ENCODE measurements at places on chromosomes 5 and 9.

DNA sequence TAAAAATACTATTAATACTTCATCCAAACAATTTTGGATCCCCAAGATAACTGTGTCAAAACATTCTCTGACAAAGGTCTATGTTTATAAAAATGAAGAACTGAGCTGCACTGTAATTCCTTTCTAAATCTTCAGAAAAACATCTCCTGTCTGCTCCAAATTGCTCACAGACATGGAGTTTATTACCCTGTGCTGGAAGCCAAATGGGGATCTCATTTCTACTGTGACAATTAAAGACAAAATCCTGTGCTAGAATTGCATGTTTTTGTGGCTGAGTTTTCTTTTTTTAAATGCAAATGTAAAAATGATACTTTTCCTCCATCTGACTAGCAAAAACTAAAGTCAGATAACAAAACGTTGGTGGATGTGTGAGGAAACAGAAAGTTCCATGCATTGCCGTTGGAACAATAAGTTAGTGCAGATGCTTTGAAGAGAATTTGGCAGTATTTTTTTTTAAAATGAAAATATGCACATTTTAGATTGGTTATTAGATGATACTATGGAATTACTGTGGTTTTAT lies 93.5 kb downstream of the GNA14 start:
- DNase-seq = no peak

GRCh38 chr9:6188466-6188865 lies 27.1 kb upstream of the IL33 start:
- DNase-seq = no peak

DNA sequence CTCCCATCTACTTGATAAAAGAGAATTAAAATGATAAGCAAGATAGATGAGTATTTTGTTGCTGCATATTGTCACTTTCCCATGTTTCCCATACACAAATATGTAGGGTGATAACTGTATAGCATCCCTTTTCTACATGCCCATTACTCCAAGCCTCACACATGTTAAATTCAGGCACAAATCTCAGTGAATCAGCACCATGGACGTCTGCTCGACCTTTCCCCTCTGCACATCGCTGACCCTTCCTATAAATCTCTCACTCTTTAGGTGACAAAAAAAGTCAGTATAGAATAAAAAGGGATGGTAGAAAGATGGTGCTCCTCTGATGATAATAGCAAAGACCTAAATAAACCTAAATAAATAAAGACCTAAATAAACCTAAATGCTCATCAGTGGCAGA lies 1097.7 kb upstream of the C9orf72 start:
- DNase-seq = no peak

- DNase-seq = peak; percentile 38
These were observed 20.3 kb downstream of the RALGDS start for GRCh38 chr9:133100506-133101355.

DNA sequence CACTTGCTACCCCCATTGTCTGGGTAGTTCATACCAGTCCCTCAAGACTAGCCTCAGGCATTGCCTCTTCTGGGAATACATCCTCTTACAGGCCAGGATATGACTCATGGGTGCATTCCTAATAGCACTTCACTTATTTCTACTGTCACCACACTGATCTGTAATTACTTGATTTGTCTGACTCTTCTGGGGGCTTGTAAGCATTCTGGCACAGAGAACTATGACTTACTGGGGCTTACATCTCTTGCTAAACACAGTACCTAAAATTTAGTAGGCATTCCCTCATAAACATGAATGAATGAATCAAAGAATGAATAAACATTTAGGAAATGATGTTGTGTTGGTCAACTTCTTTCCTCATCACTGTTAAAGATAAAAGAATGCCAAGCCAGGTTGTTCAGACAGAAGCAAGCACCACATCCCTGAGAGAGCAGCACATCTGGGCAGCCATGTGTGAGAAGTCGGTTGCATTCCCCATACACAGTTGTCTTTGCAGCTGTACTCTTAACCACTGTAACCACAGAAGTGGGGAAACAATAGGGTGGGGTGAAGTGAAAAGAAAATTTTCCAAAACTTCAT lies 27.6 kb downstream of the IL7R start:
- no peak for DNase-seq

DNA sequence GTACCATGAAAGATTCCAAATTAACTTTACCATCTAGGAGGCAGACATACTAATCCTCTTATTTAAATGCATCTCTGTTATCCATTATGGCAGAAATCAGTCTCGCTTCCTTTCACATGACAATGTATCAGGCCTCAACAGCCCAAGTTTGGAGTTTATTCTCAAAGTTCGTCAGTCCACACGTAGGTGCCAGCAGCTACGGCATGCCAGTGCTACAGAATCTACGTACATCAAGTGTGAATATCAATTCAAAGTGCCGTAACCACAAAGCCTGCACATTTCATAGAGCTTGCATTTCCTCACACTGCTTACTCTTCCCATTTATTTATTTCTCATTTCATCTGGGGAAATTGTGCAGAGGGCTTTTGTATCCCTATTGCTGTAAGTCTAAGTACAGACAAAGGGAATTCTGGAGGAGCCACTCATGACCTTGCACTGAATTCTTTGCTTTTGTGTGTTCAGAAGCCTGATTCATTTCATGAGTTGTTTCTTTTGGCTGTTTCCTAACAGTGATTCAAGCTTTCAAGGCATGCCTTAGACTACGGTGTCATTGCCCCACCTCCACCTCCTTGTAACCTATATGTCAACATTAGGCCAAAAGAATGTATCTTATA lies 10.0 kb downstream of the ENC1 start:
- DNase-seq = no peak

DNA sequence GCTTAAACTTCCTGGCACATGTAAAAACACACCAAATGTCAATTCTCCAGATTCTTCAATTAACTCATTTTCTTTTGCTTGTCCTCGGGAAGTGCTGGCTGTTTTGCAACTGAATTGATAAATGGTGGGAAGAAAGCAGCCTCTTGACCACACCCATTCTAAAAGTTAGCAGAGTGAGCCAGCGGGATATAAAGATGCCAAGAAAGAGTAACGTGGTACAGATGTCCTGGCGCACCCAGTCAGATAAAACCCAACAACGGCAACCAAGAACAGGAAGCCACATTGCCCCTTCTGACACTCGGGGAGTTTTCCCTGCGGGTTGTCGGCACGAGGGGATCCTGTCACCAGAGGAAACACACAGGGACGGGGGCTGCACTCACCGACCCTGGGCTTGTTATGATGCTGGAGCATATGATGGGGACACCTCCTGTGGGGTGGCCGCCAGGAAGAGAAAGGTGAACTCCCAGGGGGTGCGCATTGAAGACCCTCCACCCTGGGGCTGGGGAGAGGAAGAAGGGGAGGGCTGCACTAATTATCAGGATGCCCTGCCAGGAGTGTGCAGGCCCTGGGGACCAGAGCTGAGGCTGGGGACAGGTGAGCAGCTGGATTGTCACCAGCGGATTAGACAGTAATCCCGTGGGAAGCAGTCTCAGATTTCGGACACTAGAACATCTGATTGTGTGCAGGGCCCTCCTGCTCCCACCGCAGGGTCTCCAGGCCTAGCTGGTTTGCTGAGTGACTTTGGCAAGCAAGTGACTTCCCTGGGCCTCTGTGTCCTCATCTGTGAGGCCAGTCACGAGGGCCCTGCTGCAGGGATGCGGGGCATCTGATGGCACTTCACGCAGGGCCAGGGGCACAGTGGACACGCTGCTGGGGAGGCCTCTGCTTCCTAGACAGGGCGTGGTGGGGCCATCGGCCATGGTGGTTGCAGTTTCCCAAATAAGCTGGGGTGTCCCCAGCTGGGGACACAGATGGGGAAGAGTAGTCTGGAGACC lies 59.2 kb downstream of the CRB2 start:
- no peak for DNase-seq

DNA sequence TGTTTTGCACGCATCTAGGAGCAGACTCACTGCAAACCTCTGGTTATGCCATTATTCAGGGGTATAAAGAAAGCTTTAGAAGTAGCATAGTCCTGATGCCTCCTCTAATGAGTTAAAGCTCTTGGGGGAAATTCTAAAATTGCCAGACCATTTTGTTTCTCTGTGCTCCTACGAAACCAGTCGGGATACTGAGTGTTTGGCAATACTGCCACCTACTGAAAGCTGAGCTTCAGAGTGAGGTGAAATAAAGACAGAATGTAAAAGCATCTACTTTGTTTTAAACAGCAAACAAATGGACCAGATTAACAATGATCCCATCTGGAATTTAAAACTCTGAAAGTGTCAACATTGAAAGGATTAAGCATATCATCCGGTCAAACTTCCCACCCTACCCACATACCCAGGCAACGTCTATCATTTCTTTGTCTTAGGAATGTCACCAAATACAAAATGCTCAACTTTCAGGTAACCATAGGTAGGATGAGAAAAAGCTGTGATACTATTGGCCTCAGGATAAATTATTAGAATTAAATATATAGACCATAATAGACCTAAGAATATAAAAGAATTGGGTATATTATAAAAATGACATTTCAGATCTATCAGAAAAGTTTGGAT lies 77.8 kb upstream of the SHISAL2B start:
- DNase-seq = no peak

GRCh38 chr9:135221576-135221950 lies 134.1 kb downstream of the OLFM1 start:
- no peak for DNase-seq

DNA sequence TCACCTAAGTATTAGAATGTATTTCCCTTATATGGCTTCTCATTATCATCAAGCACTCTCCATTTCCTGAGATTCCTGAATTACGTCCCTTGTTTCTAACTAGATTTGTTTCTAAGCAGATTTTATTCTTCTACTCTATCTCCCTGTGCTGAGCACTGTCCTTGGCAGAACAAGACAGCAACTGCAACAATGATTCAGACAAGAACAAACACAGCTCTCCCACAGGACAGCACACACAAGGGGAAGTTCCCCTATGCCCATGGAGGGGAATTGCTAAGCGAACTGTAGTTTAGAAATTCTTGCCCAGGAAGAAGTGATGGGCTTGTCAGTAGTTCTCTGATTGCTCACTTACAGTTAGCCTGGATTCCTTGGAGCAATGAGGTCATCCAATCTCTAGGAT lies 759.9 kb downstream of the DTWD2 start:
- no peak for DNase-seq

DNA sequence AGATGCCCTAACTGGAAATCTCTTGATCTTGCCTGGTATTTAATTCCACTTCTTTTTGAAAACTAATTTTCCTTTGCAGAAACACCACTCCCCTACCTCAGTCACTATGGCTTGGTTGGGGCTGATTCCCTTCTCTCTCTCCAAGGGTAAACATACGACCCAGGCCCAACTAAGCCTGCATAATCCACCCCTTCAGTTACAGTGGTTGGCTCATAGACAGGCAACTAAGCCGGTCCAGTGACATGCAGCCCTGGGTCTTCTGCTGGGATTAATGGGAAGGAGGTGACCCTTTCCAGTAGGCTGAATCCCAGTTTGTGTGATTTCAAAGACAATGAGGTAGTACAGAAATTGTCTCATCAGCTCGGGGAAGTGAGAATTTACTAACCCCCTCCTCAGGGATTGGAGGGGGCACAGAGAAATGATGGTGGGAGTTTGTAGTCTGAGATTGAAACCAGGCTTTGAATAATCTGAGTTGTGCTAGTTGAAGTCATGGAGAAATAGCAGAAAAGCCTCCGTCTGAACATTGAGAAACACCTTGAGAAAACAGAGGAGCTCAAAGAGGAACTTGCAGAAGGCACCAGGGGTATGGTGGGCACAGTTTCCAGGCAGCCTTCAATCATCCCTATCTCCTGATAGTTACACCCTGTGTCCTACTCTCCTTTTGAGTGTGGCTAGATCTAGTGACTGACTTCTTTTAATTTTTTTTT lies 148.9 kb downstream of the GCNT1 start:
- DNase-seq = no peak

DNA sequence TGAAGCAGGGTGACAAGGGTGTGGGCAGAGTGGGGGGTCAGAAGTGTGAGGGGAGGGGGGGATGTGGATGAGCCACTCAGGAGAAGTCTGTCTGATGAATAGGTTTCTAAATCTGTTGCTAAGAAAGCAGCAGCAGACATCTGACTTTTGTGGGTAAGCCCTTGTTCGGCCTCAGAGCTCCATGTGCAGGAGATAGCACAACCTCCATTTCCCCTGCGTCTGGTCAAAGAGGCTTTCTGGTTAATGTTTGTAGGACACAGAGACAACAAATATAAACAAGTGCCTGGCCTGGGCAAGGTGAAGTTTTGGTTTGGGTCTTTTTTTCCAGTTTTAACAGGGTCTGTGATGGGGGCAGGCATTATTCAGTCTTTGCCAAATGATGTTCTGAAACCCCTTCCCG lies 57.0 kb upstream of the GNE start:
- DNase-seq = no peak

DNA sequence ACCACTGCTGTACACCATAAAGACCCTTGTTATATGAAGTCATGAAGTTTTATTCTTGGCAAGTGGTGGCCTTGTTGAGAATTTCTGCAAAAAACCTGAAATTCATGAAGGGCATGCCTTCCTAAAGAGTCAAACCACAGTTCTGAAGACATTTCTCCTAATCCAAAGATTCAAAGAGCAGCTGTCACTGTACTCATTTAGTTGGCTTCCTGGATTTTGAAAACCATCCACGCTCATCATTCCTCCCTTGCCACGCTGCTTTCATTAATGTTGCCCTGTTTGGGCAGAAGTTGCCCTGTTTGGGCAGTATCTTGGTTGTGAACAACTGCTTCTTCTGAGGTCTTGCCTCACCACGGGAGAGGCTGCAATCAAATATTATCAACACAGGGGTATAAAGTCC lies 560.3 kb upstream of the TLE4 start:
- DNase-seq = no peak

Data from right forelimb (tissue), 1 donor.